Brain (organoid and tissue), 16 donors: ENCODE measurements at places on chromosomes 4 and X. TPM values are rescaled to one million over a fixed set of nuclear protein-coding genes. Genes with fewer than 3 reads are reported as not detected.

The SERTM2 gene
- polyA plus RNA-seq: not detected

DNA sequence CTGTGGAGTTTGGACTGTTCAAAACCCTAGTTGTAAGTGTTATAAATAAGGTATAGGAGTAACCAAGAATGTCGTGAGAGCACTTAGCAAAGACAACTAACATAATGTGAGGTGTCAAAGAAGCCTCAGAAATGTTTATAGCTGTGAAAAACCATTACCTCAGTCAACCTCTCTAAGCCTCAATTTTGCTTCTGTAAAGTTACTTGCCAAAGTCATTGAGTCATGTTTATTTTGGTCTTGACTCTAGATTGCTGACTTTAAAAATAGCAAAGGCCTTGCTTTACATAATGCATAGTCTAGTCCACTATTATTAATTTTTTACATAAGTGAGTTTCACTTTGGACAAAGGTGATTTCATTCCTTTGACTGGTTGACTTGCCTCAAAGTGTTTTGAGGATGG is 257.6 kb upstream of the CXXC4 start:
- DNase-seq: no peak

The FHIP1A gene
- polyA plus RNA-seq: 2.8 TPM

The EIF4E gene
- polyA plus RNA-seq: 31.7 TPM

The CXCL5 gene
- not detected for polyA plus RNA-seq

The MAGEA1 gene
- not detected for polyA plus RNA-seq

GRCh38 chr4:73646117-73646516 is 25.9 kb upstream of the RASSF6 start:
- DNase-seq: no peak

The KANTR gene
- 3.1 TPM for polyA plus RNA-seq

GRCh38 chr4:107349732-107350131 is 313.6 kb upstream of the DKK2 start:
- no peak for DNase-seq

The SPANXN3 gene
- polyA plus RNA-seq: not detected

DNA sequence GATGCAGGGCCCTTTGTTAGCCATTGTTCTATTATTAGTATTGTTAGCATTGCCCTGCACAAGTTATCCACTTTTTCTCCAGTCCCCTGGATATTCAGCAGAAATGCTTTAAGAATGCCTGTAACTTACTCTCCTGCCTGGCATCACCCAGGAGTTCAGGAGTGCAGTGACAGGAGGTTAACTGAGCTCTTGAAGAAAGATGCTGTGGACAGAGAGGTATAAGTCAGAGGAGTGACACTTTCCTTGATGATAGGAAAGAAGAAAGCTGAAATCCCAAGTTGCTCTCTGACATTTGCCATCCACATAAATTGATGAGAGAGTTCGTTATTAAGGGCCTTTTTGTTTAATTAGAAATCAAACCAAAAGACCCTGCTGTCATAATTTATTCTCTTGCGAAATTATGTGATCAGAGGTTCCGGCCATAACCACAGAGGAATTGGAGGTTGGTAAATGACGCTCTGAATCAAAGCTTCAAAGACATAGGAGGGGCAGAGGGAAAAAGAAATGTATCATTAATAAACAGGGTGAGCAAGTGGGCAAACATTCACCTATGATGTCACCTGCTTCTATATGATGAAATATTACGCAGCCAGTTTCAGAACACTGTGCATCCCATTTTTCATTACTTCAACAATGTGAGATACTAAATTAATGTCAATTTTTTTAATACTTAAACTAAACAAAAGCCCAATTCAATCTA is 230.2 kb upstream of the JADE1 start:
- no peak for DNase-seq

The ANKRD50 gene
- 7.0 TPM for polyA plus RNA-seq

- no peak for DNase-seq
Observed at GRCh38 chr4:155819066-155819465, 47.0 kb downstream of the ASIC5 start.

The APELA gene
- polyA plus RNA-seq: not detected

DNA sequence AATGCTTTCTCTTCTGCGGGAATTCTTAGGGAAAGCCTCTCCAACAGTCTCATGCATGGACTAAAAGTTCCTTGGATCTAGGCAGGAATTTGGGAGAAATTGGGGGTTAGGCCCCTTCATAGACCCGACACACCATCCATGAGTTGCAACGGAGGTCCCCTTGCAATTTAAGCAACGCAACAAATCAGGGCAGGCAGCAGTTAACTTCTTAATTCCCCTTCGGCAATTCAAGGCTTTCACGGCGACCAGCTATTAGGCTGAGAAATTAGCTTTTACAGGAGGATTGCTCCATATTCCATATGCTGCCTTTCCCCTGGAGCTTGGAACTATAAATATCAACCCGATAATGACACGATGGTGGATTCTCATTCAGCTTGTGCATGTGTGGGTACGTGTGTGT is 241.0 kb downstream of the SHOX start:
- no peak for DNase-seq

DNA sequence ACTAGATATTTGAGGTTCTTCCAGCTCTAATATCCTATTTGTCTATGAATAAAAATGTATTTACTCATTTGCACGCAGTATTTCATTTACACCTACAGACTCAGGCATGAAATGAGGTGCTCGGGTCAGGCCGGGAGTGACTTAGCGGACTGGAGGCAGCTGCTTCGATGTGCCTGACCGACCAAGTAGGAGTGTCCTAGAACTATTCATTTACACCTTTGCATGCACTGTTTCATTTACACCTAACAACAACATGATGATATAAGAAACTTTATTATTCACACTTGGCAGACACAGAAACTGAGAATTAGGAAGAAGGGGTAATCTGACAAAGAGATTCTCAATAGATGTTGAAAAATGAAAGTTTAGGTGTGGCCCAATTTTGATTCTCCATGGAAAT is 28.7 kb upstream of the FAT1 start:
- no peak for DNase-seq

GRCh38 chrX:24231131-24231540 is 81.6 kb downstream of the ZFX start:
- no peak for DNase-seq

- DNase-seq: no peak
Observed at GRCh38 chr4:61630548-61630947, 430.4 kb downstream of the ADGRL3 start.

DNA sequence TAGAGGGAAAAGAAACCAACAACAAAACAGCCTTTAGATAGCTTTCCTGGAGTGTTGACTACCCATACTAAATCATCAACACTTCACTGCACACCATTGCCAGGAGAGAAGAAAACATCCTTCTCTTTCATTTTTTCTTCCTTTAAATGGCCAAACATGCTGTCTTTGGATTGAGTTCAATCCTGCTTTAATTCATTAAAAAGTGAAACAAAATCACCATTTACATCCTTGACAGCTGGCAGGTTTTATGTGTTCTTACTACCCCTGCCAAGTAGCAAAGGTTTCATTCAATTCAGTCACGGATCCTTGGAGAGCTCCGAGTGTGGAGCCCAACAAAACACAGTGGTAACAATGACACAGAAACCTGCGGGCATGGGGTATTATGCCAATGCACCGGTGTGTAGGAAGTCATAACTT is 568.3 kb downstream of the ANKRD50 start:
- peak; percentile 16 for DNase-seq

- DNase-seq: peak; percentile 100
Observed at GRCh38 chrX:318739-319578, at the start of gene GTPBP6. Gene GTPBP6 (minus strand): TSS chrX:318796. CDS start chrX:318787, 9 bp downstream.

DNA sequence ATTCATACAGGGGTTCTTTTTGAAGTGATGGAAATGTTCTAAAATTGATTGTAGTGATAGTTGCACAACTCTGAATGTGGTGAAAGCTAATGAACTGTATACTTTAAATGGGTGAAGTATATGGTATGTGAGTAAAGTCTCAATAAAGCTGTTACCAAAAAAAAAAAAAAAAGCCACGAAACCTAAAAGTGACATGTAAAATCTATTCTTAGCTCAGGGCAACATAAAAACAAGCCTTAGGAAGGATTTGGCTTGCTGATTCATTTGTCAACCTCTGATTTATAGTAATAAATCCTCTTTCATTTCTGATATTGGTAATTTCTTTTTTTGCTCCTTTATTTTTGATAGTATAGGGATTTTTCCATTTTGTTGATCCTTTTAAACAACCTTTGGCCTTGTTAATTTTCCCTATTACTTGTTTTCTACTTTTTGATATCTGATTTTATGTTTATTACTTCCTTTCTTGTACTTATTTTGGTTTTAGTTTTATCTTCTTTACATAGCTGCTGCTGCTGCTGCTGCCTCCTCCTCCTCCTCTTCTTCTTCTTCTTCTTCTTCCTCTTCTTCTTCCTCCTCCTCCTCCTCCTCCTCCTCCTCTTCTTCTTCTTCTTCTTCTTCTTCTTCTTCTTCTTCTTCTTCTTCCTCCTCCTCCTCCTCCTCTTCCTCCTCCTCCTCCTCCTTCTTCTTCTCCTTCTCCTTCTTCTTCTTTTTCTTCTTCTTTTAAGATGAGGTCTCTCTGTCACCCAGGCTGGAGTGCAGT is 79.4 kb downstream of the ADGRG4 start:
- DNase-seq: no peak

The NUDT10 gene
- polyA plus RNA-seq: 3.6 TPM

The TMEM150C gene
- polyA plus RNA-seq: 23.1 TPM

DNA sequence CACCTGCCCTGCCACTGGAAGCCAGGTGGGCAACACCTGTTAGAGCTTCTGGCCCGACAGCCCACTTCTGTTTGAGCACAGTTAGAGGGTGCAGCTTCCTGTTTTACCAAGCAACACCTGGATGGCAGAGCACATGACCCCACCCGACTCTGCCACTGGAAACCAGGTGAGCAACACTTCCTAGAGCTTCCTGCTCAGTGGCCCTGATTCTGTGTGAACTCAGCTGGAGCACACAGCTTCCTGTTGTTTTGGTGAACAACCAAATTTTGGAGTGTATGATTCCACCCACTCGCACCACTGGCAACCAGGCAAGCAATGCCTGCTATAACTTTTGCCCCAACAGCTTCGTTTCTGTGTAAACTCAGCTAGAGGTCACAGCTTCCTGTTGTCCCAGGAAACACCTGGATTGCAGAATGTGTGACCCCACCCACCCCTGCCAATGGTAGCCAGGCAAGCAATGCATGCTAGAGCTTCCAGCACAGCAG is 163.8 kb upstream of the KLF8 start:
- DNase-seq: no peak
